Nephron progenitor cell (in vitro differentiated cells): ENCODE measurements at places on chromosomes 3 and 15.
A peak's percentile ranks its signal among the peaks of the same experiment; 100 is the strongest.

DNA sequence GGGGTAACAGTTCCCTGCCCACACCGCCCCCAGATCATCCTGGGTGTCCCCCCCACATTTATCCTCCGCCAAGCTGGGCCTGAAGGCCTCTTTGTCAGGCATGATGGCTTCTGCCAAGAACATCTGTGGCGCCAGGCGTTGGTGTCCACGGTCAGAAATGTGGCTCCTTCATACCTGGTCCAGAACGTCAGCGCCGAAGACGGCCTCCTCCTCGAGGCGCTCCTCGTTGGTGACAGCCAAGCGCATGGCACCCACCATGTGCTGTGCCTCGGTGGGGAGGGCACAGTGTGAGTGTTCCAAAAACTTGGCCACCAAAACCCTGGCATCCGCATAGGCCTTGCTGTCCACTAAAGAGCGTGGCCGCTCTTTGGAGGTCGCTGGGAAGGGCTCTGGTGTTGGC, 146.5 kb downstream of the NSMCE3 start:
- DNase-seq = no peak

DNA sequence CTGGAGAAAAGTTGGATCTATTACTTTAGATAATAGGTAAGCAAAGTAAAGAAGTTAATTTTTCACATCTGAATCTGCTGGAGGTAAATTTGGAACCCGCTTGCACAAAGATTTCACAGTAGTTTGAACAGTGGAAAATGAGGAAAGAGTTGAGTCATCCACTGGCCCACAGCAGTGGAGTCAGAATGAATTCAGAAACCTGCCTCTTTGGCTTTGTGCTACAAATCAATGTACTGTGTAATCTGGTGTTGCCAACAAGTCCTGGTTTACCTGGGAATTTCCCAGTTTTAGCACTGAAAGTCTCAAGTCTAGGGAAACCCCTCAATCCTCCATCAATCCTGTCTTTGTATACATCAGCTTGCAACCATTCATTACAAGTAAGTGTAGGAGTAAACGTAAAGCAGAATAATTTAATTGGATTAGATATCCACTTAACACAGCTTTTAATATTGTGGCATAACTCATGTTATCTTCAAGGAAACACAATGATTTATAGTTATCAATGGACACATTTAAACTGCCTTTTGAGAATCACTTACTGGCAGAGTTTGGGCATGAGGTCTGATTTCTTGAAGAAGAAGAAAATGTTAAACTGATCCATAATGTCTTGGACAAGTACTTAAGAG, 100.6 kb downstream of the DCLK3 start:
- no peak for DNase-seq

GRCh38 chr3:160154033-160154432, 71.2 kb upstream of the C3orf80 start:
- DNase-seq = no peak

DNA sequence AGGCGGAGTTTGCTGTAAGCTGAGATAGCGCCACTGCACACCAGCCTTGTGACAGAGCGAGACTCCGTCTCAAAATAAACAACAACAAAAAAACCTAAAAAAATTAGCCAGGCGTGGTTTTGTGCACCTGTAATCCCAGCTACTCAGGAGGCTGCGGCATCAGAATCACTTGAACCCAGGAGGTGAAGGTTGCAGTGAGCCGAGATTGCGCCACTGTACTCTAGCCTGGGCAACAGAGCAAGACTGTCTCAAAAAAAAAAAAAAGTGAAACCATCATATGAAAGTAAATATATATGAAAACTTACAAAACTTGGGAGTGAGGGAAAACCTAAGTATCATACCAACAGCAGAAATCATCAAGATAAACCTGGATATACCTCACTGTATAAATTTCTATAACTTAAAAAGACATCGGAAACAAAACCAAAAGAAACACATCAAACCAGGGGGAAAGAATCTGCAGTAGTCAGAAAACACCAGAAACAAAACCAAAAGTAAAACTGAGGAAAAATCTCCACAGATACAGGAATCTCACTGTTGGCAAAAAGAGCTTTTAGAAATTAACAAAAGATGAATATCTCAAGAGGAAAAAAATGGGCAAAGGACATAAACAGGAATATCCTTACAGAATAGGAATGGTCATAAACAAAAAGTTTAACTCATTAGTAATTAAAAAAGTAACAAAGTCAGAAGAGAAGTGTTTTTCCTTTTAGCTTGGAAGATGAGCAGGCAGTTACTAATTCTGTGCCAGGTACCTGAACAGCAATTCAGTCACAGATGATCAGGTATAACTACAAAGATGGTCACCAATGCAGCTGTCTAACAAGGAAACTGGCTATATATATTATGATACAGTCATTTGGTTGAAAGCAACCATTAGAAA, 41.3 kb downstream of the ETV5 start:
- DNase-seq = no peak

GRCh38 chr15:40252438-40253166, 13.7 kb downstream of the PAK6 start:
- peak; percentile 66 for DNase-seq

DNA sequence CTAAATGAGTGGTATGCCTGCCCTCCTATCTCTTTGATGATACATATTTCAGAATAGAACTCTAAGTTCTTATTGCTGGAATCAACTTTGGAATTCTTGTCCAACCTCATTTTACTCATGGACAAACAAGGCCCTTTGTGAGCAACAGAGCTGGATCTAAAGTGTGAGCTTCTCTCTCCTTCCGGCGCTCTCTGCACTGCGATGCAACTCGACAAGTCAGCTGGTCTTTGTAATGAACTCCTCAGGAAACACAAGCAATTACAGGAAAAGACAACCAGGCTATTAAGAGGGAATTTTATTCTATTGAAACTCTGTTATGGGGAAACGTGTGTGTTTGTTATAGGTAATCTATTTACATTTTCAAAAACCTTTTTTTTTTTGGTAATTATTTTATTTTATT, 20.3 kb upstream of the NRROS start:
- DNase-seq = no peak

DNA sequence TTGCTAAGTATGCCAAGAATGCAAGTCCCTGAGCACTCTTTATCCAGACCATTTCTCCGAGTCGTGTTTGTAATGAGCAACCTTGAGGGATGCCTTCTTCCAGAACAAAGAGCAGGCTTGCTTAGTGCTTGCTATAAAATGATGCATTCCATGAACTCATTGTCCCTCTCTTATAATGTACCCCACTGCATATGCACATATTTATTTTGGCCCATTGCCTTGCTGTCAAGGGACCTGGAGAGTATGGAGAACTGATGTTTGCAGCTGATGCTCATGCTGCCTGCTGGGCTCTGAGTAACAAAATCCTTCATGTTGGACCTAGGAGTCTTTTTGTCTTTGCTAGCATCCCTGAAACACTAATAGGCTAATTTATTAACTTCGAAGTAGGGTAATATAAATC, 97.8 kb upstream of the AADACL2 start:
- DNase-seq = no peak

- no peak for DNase-seq
Observed at GRCh38 chr3:60932643-60933042, 318.6 kb downstream of the FHIT start.

DNA sequence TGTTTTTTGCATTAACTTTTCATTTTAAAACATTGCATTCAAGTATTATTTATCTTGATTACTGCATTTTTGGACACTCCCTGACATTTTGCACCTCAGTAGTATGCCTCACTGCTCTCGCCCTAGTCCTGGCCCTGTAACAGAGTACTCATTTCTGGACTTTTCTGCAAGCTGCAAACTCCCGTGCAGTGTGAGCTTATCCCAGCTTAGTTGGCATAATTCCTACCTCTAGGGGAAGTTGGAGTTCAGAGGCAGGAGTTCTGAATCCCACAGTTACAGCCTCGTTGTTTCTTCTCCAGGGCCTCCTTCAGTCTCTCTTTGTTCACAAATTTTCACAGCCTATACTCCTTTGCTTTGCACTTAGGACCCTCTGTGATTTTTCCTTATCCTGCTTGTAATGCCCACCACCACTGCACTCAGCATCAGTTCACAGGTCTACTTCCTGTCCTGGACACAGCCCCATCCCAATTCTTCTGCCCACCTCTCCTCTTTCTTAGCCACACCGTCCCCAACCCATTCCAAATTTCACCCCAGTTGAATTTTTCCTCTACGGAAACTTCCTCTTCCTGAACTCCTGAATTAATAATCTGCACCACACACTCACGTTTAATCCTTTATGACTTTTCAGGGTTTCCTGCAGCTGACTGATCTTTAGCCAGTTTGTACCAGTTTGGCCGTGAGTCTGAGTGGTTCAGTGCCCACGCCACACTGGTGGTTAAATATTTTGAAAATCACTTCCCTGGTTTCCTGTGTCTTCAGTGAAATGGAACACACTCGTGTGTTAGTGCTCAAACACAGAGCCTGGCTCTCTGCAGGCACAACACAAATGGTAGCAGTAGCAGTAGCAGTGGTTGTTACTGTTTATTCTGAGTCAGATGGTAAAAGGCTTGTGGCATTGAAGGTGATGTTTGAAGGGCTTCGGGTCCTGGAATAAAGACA, 6.3 kb upstream of the CTSH start:
- no peak for DNase-seq

GRCh38 chr3:12433823-12434222, 50.5 kb upstream of the TSEN2 start:
- no peak for DNase-seq

GRCh38 chr3:68148447-68148846, 494.0 kb upstream of the SUCLG2 start:
- no peak for DNase-seq

DNA sequence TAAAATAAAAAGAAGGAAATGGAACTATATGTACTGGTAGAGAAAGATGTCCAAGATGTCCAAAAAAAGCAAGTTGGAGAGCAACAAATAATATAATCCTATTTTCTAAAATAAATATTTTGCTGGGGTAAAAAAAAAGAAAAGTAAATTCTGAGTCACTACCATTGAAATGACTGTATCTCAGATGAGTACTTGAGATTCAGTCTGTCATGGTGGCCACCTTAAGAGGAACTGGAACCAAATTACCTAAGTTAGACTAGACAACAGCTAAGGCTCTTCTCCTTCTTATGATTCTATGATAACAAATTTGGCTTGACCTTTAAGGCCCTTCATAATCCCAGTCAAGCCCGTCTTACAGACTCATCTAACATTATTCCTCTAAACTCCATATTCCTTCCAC, 270.6 kb upstream of the HES1 start:
- DNase-seq = no peak

- no peak for DNase-seq
Observed at GRCh38 chr3:157667493-157667892, 164.3 kb upstream of the VEPH1 start.

DNA sequence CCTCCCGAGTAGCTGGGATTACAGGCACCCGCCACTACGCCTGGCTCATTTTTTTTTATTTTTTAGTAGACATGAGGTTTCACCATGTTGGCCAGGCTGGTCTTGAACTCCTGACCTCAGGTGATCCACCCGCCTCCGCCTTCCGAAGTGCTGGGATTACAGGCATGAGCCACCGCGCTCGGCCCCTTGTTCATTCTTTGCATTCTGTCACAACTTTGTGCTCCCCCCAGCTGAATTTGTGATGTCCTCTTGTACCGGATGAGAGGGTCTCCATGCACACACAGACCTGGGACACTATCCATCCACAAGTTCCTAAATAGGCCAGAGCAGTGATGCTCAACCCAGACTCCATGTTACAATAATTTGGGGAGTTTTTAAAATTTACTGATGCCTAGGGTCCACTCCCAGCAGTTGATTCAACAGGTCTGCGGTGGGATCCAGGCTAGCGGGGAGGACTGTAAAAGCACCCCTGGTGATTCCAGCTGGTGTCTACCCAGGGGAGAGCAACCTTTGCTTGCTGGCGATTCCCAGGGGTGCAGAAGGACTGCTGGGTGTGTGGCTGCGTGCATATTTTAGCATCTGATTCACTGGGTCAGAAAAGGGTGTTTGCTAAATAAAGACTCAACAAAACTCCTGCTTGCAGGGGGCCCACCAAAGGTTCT, 1.0 kb downstream of the RASSF1 start:
- no peak for DNase-seq

- no peak for DNase-seq
Observed at GRCh38 chr3:29514912-29515311, 234.0 kb downstream of the RBMS3 start.

DNA sequence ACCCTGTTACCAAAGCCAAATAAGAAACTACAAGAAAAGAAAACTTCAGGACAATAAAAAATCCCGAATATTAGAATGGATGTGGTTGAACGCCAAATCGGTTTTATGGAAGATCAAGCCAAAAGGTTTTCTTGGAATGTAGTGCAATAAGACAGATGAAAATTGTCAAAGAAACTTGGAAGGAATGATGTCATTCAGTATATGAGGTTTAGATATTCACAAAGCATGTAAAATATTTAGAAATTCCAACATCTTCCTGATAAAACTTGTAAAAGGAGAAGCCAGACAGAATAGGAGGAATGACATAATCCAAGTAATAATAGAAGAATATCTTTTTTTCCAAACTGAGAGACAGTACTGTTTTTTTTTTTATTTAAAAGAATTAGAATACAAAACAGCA, 130.3 kb upstream of the ZPLD1 start:
- DNase-seq = no peak

- no peak for DNase-seq
Observed at GRCh38 chr3:55144015-55144673, 216.3 kb upstream of the LRTM1 start.

- DNase-seq = no peak
Observed at GRCh38 chr15:85547386-85547785, 167.0 kb downstream of the AKAP13 start.

- DNase-seq = peak; percentile 3
Observed at GRCh38 chr3:15823092-15823491, 25.3 kb upstream of the ANKRD28 start.

GRCh38 chr3:15654891-15655290, 53.3 kb downstream of the BTD start:
- DNase-seq = no peak

GRCh38 chr3:64977308-64978100, 289.7 kb upstream of the ADAMTS9 start:
- no peak for DNase-seq

- DNase-seq = no peak
Observed at GRCh38 chr3:64187065-64187959, 38.0 kb downstream of the PRICKLE2 start.

- DNase-seq = no peak
Observed at GRCh38 chr3:125240496-125240895, 27.9 kb upstream of the SLC12A8 start.

DNA sequence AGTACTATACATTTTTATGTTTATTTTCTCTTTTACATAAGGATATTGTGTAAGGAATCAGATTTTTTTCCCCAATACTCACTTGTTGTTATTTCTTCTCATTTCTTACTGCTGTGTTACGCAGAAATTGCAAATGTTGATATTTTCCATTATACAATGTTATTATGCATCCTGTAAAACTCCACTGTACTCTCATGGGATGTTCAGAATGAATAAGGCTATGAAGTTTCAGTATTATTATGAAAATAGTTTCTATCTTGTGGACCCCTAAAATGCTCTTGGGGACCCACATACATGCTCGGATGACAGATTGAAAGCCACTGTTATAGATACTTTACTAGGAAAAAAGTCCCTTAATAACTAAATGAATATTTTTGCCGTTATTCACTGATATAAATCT, 329.4 kb downstream of the EPHA3 start:
- no peak for DNase-seq
